Muscle of leg (tissue), 16 donors: ENCODE measurements at places on chromosomes 3 and 15. TPM values are rescaled to one million over a fixed set of nuclear protein-coding genes. Genes with fewer than 3 reads are reported as not detected.

B3GNT5 gene
- total RNA-seq: 5.3 TPM

DNA sequence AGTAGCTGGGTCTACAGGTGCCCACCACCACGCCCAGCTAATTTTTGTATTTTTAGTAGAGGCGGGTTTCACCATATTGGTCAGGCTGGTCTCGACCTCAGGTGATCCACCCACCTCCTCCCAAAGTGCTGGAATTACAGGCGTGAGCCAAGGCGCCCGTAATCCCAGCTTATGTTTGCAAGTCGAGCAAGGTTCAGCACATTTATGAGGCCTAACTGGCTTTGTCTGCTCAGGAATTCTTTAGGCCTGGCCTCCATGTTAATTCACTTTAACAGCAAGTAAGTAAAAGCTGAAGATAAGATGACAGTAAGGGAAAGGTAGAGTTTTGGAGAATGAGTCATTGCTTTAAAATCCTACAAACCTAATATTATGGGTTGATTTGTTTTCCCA lies 24.6 kb downstream of the SIDT1 start:
- no peaks in the 10 kb centered on the region for H3K27me3 ChIP-seq
- no peaks in the 10 kb centered on the region for H3K4me1 ChIP-seq
- H3K4me3 ChIP-seq: no peak overlapping the region
- H3K27ac ChIP-seq: no peak overlapping the region
- H3K36me3 ChIP-seq: no peaks in the 10 kb centered on the region

- no peak for DNase-seq
- peak overlapping the region; percentile 85 for H3K4me3 ChIP-seq
- H3K27me3 ChIP-seq: no peaks in the 10 kb centered on the region
- peaks cover 22% of the 10 kb centered on the region for H3K36me3 ChIP-seq
- H3K4me1 ChIP-seq: peaks cover 32% of the 10 kb centered on the region
Measured at GRCh38 chr15:99732751-99733267, 428 bp downstream of the LYSMD4 start.

DNA sequence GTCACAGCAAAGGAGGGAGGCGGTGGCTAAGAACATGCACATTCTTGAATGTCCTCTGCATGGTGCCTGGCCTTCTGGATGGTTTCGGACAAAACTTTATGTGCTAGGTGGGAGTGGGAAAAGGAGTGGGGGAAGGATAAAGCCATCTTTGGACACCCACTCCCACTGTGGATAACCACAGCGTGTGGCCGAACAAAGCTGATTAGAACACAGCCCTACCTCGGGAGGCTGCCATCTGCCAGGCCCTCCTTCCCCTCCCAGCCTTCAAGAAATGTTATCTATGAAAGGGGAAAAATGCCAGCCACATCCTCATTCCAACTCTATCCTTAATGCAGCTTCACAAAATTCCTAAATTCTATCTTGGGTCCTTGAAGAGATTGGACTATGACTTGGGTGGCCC lies 18.8 kb downstream of the AMOTL2 start:
- peaks cover 94% of the 10 kb centered on the region for H3K4me1 ChIP-seq
- no peaks in the 10 kb centered on the region for H3K27me3 ChIP-seq
- H3K27ac ChIP-seq: peak overlapping the region; percentile 13
- H3K36me3 ChIP-seq: peaks cover 85% of the 10 kb centered on the region
- DNase-seq: no peak

GRCh38 chr3:184687363-184688015 lies 24.4 kb downstream of the MAGEF1 start:
- DNase-seq: peak; percentile 95
- no peaks in the 10 kb centered on the region for H3K36me3 ChIP-seq
- peak overlapping the region; percentile 98 for H3K27ac ChIP-seq
- H3K4me1 ChIP-seq: peaks cover 72% of the 10 kb centered on the region
- H3K27me3 ChIP-seq: no peaks in the 10 kb centered on the region
- no peak overlapping the region for H3K4me3 ChIP-seq

SLC22A14 gene
- total RNA-seq: 0.18 TPM

GRCh38 chr3:18669374-18669773 lies 244.2 kb upstream of the SATB1 start:
- H3K27me3 ChIP-seq: no peaks in the 10 kb centered on the region
- H3K4me1 ChIP-seq: no peaks in the 10 kb centered on the region
- H3K4me3 ChIP-seq: no peak overlapping the region
- no peaks in the 10 kb centered on the region for H3K36me3 ChIP-seq

DNA sequence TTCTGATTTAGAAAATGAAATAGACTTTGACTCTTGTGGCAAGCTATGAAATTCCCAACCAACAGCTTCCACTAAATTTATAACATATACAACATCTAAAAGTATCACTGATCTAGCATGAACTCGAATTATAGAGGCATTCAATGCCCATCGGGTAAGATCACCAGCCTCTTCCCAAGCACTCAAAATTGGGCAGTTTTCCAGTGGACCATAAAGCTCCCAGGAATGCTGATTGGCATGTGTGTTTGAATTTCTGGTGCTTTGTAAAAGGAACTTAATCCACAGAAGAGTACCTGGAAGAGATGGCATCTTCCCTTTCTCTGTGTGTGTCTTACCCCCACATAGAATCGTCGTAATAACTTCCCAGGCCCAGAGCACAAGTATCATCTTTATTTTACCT lies 10.0 kb downstream of the LRTM1 start:
- no peak for DNase-seq
- H3K4me1 ChIP-seq: peaks cover 3% of the 10 kb centered on the region
- peaks cover 3% of the 10 kb centered on the region for H3K36me3 ChIP-seq
- H3K27me3 ChIP-seq: no peaks in the 10 kb centered on the region

LTK gene
- 9.4 TPM for total RNA-seq

CDCP1 gene
- 0.04 TPM for total RNA-seq

DNA sequence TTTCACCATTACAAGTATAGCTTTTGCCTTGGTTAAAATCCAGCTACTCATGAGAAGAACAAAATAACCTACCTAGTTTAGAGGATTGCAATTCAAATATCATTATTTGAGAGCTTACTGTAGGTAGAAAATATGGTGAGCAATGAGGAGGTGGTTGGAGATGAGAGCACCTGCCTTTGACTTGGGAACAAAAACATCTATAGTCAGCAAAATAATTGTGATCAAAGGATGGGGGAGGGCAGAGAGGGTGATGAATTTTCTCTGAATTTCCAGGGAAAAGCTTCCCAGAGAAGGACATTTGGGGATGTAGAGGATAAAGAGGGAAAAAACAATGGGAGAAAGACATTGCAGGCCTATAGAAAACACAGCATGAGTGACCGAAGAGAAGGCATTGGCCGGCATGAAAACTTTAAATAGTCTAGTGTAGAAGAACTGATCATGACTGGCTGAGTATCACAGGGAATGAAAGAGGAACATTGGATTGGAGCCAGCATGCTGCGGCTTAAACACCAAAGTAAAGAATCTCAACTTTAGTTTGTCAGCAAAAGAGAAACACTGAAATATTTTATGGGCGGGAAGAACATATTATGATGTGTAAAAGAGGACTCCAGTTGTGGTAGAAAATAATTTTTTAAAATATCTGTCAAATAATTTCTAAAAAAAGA lies 581.3 kb downstream of the UNC13C start:
- H3K4me1 ChIP-seq: no peaks in the 10 kb centered on the region
- no peaks in the 10 kb centered on the region for H3K27me3 ChIP-seq
- H3K27ac ChIP-seq: no peak overlapping the region

DNA sequence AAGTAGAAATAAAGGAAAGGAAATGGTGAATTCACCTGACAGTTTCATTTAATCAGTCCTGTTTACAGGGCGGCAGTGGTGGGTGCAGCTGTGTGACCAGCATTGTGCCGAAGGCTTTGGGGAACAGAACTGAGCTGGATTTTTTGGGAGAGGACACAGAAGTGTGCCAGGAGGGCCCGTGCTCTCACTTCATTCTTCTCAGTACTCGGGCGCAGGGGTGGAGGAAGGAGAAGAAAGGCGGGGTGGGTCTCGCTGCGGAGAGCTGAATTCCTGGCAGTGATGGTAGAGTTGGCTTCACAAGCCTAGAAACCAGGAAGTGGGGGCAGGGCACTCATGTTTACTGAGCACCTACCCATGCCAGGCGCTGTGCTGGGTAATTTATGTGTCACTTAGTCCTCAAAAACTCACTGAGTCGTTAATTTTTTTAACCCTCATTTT lies 64.6 kb downstream of the CRTC3 start:
- H3K36me3 ChIP-seq: peaks cover 31% of the 10 kb centered on the region
- DNase-seq: peak; percentile 61
- no peaks in the 10 kb centered on the region for H3K27me3 ChIP-seq
- no peak overlapping the region for H3K27ac ChIP-seq

GRCh38 chr3:171586274-171586673 lies 126.1 kb upstream of the TNIK start:
- H3K4me1 ChIP-seq: no peaks in the 10 kb centered on the region
- H3K36me3 ChIP-seq: no peaks in the 10 kb centered on the region
- H3K4me3 ChIP-seq: no peak overlapping the region
- H3K27ac ChIP-seq: no peak overlapping the region
- H3K27me3 ChIP-seq: no peaks in the 10 kb centered on the region
- no peak for DNase-seq

KLHL40 gene
- 114 TPM for total RNA-seq

RLBP1 gene
- not detected for total RNA-seq

DNA sequence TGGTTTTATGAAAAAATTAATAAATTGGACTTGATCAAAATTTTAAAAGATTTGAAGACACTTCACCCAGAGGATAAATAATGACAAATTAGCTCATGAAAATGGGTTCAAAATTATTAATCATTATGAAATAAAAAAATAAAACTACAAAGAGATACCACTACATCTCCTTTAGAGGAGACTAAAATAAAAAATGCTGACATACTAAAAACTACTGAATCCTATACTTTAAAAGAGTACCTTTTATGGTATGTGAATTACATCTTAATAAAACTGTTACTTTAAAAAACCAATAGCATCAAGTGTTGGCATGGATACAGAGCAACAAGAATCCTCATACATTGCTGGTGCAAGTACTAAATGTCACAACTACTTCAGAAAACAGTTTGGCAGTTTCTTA lies 46.0 kb upstream of the MYRIP start:
- H3K4me1 ChIP-seq: no peaks in the 10 kb centered on the region
- no peaks in the 10 kb centered on the region for H3K27me3 ChIP-seq
- no peak overlapping the region for H3K4me3 ChIP-seq

CKMT1A gene
- total RNA-seq: not detected

CLRN1 gene
- 0.18 TPM for total RNA-seq

DNA sequence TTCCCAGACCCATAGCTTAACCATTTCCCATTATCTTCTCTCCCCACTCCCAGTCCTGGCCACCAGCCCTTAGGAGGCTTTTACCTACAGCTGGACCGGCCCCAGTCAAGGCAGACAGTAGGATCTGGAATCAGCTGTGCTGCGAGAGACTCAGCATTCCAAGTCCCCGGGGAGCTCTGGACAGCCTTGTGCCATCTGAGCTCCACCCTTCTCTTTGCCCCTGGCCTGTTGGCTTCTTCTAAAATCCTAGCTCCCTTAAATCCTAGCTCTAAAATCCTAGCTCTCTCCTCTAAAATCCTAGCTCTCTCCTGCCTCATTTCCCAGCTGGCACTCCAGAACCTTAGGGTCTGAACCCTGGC lies 21.3 kb downstream of the MEGF11 start:
- no peak overlapping the region for H3K27ac ChIP-seq
- peaks cover 5% of the 10 kb centered on the region for H3K4me1 ChIP-seq
- H3K4me3 ChIP-seq: no peak overlapping the region
- no peak for DNase-seq

GRCh38 chr15:101295607-101296161 lies 636 bp upstream of the SNRPA1 start:
- peak overlapping the region; percentile 96 for H3K27ac ChIP-seq
- H3K36me3 ChIP-seq: peaks cover 6% of the 10 kb centered on the region
- peaks cover 12% of the 10 kb centered on the region for H3K4me1 ChIP-seq
- H3K4me3 ChIP-seq: peak overlapping the region; percentile 91

- H3K27ac ChIP-seq: no peak overlapping the region
- no peak overlapping the region for H3K4me3 ChIP-seq
- no peaks in the 10 kb centered on the region for H3K4me1 ChIP-seq
- H3K27me3 ChIP-seq: peaks cover 5% of the 10 kb centered on the region
- DNase-seq: no peak
- no peaks in the 10 kb centered on the region for H3K36me3 ChIP-seq
Measured at GRCh38 chr3:127304121-127304744, 16.4 kb upstream of the PRR20G start.

- peaks cover 19% of the 10 kb centered on the region for H3K27me3 ChIP-seq
- no peak overlapping the region for H3K4me3 ChIP-seq
- DNase-seq: no peak
- H3K36me3 ChIP-seq: no peaks in the 10 kb centered on the region
- no peak overlapping the region for H3K27ac ChIP-seq
- peaks cover 7% of the 10 kb centered on the region for H3K4me1 ChIP-seq
Measured at GRCh38 chr3:51710631-51711351, 3.9 kb downstream of the GRM2 start.

TATDN2 gene
- 8.2 TPM for total RNA-seq

POLR2M gene
- 89.7 TPM for total RNA-seq

GRCh38 chr15:58465866-58466517 lies 34.2 kb downstream of the LIPC start:
- H3K4me3 ChIP-seq: no peak overlapping the region
- H3K4me1 ChIP-seq: peaks cover 23% of the 10 kb centered on the region
- DNase-seq: no peak
- no peaks in the 10 kb centered on the region for H3K36me3 ChIP-seq

SLC9C1 gene
- 1.2 TPM for total RNA-seq

DNA sequence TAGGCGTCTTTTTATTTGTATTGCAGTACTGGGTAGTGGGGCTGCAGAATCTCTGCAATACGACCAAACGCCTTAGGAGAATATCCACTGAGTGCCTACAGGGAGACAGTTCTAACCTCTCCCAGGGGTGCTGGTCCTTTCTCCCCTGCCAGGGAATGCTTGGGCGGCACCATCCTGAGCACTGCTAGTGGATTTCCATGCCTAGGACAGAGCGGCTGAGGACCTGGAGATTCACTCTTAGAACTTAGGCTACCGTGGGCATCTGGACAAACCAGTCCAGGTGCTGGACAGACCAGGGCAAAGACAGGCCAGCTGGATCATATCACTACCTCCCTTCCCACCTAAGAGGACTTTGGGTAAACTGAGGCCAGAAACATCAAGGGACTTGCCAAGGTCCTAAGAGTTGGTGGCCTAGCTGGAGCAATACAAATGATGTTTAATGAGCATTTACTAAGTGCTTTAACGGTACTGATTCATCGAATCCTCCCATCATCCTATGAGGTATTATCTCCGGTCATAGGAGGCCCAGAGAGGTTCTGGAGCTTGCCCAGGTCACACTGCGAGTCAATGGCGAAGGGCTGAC lies 902 bp downstream of the TMEM44 start:
- peak overlapping the region; percentile 78 for H3K4me3 ChIP-seq
- DNase-seq: no peak
- no peaks in the 10 kb centered on the region for H3K27me3 ChIP-seq
- H3K27ac ChIP-seq: peak overlapping the region; percentile 79
- peaks cover 26% of the 10 kb centered on the region for H3K36me3 ChIP-seq

DNA sequence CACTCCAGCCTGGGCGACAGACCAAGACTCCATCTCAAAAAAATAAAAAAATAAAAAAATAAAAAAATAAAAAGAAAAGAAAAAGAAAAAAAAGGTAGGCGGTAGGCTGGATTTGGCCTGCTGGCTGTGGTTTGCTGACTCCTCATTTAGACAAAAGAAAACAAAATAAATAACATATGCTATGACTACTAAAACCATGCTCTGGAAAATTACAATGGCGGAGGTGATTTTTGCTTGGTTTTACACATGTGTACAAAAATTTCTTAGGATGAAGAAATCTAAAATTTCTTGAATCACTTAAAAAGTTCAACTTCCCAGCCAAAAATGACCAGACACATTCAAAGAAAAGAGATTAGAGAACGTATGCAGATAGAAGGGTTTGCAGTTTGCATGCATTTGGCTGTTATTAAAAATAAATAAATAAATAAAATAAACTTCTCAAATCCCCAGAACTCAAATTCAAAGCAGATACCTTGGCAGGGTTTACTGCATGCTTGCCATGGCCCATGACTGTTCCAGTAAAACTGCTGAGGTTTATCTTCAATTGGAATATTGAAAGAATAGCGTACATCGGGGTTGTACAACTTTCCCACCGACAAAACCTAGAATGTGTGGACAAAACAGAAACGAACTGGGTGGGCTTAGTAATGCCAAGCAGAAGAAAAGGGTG lies 65.9 kb downstream of the ADAMTS9 start:
- peaks cover 50% of the 10 kb centered on the region for H3K36me3 ChIP-seq
- peak; percentile 45 for DNase-seq
- H3K27ac ChIP-seq: no peak overlapping the region
- no peaks in the 10 kb centered on the region for H3K4me1 ChIP-seq
